ENCODE measurements at places on chromosomes 12 and 14.

GRCh38 chr12:47863467-47863866 lies 41.3 kb downstream of the VDR start:
- no peak for DNase-seq

- DNase-seq, result no peak
Measured at GRCh38 chr14:39680777-39681176, 248.5 kb upstream of the FBXO33 start.

GRCh38 chr14:31388687-31389413 lies 31.5 kb downstream of the HEATR5A start:
- no peak for DNase-seq

DNA sequence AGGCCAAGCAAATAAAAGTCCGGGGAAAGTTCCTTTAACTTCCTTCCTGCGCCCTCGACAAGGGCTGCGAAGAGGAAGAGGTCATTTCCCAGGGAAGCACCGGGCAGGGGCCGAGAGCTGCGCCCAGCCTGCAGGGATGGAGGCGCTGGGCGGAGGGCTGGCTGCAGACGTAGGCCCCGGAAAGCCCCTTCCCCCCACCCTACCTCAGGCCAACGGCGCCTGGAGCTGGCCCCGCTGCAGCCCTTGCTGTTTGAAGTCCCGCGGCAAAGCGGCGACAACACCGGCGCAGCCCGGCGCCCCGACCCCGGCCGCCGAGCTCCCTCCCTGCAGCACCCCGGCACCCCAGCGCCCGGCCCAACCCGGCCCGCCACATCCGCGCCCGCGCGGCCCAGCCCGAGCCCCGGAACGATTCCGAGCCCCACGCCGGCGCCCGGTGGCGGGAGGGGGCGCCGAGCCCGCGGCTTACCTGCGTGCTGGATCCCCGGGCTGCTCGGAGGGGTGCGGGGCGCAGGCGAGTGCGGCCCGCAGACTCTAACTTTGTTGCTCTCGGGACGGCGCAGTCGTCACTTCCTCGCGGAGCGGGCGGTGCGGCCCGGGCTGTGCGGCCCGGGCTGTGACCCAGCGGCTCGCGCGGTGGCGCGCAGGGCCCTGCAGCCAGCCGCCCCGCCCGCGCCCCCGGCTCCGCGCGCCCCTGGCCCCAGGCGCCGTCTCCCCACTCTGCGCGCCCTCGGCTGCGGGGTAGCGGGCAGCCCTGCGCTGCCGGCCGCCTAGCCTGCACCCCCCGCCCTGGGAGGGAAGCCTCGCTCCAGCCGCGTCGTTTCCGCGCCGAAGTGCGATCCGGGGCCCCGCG lies 64.8 kb upstream of the PTGR2 start:
- DNase-seq, result peak; percentile 73

DNA sequence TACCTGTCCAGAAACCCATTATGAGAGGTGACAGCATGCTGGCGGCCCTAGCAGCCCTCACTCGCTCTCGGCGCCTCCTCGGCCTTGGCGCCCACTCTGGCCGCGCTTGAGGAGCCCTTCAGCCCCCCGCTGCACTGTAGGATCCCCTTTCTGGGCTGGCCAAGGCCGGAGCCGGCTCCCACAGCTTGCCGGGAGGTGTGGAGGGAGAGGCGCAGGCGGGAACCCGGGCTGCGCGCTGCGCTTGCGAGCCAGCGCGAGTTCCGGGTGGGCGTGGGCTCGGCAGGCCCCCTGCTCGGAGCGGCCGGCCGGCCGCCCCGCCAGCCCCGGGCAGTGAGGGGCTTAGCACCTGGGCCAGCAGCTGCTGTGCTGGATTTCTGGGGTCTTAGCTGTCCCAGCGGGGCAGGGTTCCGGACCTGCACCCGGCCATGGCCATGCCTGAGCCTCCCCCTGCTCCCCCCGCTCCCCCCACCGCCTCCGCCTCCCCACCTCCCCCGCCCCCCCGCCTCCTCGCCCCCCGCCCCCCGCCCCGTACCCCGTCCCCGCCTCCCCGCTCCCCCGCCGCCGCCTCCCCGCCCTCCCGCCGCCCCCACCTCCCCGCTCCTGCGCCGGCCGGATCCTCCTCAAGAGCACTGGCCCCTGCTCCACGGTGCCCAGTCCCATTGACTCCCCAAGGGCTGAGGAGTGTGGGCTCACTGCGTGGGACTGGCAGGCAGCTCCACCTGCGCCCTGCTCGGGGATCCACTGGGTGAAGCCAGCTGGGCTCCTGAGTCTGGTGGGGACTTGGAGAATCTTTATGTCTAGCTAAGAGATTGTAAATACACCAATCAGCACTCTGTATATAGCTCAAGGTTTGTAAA lies 163.1 kb downstream of the KLHL28 start:
- no peak for DNase-seq

DNA sequence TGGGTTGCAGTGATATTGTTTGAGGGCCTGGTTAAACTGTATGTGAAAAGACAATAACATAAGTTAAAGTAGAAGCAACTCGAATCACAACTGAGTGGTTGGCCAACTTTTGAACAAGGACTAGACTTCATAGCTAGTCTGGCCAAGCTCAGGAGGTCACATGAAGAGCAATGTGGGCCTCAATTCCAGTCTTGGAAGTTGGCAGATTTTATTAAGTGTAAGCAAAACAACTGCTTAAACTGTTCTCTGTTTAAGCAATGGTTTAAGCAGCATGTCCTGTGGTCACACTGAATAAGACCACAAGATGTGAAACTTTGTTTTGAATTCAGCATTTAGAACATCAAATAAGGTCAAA lies 100.4 kb downstream of the TMTC3 start:
- DNase-seq, result no peak

DNA sequence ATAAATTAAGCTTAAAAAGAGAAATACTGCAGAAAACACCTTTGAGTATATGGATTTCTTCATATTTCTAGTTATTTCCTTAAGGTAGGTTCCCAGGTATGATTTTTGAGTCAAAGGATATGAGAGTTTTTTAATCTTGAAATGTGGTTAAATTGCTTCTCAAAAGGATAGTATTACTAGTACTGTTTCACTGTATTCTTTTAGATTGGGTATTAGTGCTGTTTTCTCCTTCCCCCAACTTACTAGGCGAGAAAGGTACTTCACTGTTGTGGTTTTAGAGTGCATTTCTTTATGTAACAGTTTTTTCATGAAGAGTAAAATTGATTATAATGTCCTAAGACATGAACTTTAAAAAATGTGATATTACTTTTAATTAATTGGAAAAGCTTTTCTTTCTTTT lies 13.5 kb downstream of the FRS2 start:
- no peak for DNase-seq

DNA sequence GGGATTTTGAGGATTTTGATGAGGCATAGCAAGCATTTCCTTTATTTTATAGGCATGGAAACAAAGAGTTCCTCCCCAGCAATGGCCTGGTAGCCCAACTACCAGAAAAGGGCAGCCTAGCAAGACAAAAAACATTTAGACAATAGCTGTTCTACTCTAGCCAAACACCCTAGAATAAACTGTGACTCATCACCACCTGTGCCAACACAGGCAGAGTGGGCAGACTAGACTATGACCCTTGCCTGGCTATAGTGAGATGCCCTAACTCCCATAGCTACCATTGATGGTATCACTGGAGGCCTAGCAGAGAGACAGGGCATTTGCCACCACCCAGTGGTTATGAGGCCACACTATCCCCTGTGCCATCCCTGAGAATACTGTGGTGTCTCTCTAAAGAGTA lies 15.5 kb upstream of the CCER1 start:
- no peak for DNase-seq

- no peak for DNase-seq
Measured at GRCh38 chr12:122520676-122521075, 6.1 kb downstream of the RSRC2 start.

DNA sequence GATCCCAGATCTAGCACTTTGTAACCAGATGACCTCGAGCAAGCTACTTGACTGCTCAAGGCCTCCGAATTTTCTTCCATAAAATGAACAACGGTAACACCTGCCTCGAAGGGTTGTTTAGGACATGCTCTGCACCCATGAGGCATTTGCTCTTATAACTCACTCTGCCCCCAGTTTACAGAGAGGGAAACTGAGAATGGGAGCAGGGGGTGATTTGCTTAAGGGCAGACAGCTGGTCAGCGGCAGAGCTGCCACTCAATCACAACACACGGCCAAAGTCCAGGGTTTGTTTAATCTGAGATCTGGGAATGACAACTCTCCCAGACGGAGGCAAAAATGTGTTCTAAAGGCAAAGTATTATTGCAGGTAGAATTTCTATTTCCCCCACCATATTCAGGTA lies 156.3 kb downstream of the RIMBP2 start:
- DNase-seq, result no peak

- no peak for DNase-seq
Measured at GRCh38 chr12:110039085-110039807, 9.1 kb downstream of the C12orf76 start.

GRCh38 chr12:80443974-80444666 lies at the start of gene PTPRQ:
Gene PTPRQ, plus strand, starts transcription at chr12:80444235. Its CDS starts 111 bp downstream, at chr12:80444346.
- no peak for DNase-seq

- DNase-seq, result peak; percentile 42
Measured at GRCh38 chr14:23153851-23154796, 29.3 kb downstream of the SLC7A8 start.

- DNase-seq, result no peak
Measured at GRCh38 chr14:67933266-67933665, 113.7 kb downstream of the RAD51B start.

- no peak for DNase-seq
Measured at GRCh38 chr14:45199230-45199629, 53.8 kb downstream of the MIS18BP1 start.

Data from nephron progenitor cell (in vitro differentiated cells).